Kasumi-1 (cell line): ENCODE measurements at places on chromosomes 6 and 20.

GRCh38 chr20:35539756-35540212, 2.1 kb upstream of the ERGIC3 start:
- DNase-seq: no peak

DNA sequence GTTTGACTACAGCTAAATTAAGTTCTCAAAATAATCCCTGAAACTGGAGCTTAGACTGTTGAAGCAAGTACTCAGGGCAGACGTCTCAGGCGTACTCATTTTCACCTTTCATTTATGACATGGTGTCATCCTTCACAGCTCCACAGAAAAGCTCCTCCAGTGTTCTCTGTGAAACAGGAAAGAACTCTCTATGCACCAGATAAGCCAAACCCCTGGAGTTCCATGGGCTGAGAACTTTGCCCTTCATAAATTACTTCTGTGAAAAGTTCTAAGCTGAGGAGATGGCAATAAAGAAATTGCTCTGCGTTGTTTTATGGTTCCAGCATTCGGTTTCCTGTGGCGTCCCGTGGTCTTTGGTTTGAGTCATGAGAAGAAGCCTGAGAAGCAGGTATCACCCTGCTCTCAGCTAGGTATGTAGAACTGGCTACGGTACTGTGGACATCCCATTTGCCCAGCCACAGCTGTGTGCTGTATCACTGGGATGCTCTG, 20.2 kb upstream of the RREB1 start:
- no peak for DNase-seq

DNA sequence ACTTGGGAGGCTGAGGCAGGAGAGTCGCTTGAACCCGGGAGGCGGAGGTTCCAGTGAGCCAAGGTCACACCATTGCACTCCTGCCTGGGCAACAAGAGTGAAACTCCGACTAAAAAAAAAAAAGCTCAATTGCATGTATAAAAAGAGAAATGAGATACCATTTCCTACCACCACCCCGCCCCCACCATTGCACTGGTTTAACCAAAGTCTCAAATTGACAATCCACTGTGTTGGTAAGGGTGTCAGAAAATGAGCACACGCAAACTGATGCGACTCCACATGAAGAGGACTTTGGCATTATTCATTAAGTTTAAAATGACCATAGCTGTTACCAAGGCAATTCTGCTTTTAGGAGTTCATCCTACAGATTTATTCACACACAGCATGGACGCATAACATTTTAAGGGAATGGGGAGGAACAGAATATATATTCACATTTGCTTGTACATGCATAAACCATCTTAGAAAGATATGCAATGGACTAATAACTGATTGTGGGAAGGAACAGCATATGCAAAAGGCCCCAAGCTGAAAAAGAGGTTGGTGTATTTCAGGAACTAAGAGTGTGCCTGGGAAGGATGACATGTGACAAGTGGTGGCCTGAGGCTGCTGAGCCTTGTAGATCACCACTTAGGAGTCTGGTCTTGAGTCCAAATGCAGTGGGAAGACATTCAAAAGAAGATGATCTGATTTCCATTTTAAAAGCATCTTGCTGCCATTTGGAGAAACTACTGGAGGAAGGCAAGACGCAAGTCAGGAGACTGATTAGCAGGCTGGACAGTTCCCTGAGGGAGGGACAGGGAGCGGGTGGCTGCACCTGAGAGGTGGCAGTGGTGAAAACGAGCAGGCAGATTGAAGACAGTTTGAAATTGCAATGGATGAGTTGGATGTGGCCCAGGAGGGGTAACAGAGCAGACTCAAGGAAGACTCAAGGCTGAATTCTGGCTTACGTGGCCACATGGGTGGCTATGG, 37.2 kb upstream of the PTPN1 start:
- DNase-seq: no peak

DNA sequence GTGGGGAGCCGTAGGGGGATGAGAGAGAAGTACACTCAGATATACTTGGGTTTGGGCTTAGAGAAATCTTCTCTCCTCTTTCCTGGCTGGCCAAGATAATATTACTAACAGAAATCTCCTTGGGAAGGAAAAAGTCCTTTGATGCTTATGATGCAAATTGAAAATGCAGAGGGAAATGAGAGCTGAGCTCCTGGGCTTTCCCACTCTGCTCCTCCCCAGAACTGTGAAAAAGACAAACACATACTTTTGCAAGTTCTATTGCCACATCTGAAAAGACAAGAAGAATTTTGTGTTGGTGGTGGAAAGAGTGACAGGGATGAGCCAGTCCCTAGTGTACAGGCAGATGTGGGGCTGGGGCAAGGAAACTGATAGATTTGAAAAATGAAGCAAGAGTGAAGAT, 185.9 kb downstream of the ANKRD60 start:
- no peak for DNase-seq

- DNase-seq: no peak
These were observed 24.1 kb upstream of the ARFGEF2 start for GRCh38 chr20:48897305-48898010.

DNA sequence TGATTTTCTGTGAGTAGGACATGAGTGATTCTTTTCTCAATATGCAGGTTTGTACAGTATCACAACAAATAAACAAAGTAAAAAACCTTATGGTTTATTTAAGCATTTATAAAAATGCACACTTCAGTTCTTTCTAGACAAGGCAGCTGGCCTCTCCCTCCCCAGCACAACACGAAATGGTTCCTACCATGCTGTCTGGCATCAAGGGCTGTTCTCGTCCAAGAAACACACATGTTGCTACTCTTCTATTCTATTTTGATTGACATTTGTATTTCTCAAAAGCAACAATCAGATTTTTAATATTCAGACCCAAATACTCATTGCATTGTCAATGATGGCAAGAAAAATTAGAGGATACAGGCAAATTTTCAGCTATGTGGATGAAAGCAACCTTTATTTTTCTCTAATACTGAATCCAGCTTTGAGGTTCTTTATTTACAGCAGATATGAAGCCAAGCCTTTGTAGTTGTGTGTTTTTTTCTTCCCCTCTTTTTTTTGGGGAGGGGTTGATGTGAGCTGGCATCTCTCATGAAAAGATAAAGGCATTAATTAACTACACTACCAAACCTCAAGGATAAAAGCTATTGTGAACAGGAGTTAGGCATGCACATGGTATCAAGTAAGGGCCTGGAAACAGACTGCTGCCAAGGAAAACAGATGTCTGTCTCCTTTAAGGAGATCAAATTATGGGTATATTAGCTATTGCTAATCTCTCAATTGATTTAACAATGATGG, 96.4 kb upstream of the PREP start:
- no peak for DNase-seq

DNA sequence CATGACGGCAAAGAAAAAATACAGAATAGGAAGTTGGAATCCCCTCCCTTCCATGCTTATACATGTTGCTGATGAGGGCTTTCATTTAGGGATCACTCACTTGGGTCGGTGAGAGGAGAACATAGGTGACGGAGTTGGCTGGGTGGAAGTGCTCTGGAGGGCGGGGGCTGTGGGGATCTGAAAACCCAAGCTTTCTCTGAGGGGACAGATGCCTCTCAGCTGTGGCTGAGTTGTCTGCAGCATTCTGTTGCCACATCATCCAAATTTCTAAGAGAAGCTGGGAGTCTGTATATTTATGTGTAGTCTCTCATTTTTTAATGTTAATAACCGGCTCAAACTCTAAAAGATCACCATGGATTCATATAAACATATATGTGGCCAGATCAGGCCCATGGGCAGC, 141.5 kb downstream of the PLCB4 start:
- no peak for DNase-seq
